ENCODE measurements at places on chromosomes 7 and 10. TPM values are rescaled to one million over a fixed set of nuclear protein-coding genes. Genes with fewer than 3 reads are reported as not detected.

GRCh38 chr7:130298544-130299326, 5.8 kb downstream of the CPA4 start:
- no peak for DNase-seq

DNA sequence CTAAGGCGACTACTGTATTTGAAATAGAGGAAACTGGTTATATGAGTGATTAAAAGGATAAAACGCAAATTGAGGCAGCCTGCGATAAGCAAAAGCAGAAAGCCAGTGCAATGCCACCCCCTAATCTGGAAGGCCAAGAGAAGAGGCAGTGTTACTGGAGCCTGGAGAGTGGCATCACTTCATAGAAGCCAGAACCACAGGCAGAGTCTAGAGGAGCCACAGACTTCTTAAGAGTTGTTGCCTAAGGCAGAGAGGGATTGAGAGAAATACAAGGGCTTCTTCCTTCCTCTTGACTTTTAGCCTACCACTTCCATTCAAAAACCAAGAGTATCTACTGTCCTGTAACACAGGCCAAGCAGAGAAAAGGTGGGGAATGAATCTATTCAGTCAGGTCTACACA, 94.9 kb upstream of the SKAP2 start:
- DNase-seq: no peak

GRCh38 chr10:131175891-131176290, 135.6 kb downstream of the TCERG1L start:
- no peak for DNase-seq

DNA sequence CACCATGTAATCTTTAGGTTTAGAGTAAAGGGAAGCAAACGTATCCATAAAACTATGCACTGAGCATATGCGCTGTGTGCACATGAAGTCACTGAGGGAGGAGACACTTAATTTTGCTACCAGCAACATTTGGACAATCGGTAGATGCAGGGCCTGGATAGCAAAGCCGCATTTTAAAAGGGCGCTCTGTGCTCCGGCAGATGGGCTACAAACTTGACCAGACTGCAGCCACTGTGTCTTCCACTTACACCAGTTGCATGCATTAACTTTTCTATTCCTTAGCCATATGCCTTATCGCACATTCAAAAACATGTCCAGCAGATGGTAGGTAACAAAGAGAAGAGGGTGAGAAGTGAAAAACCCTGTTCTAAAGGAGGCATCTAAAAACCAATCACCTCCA, 18.3 kb downstream of the FAM171A1 start:
- DNase-seq: no peak

DNA sequence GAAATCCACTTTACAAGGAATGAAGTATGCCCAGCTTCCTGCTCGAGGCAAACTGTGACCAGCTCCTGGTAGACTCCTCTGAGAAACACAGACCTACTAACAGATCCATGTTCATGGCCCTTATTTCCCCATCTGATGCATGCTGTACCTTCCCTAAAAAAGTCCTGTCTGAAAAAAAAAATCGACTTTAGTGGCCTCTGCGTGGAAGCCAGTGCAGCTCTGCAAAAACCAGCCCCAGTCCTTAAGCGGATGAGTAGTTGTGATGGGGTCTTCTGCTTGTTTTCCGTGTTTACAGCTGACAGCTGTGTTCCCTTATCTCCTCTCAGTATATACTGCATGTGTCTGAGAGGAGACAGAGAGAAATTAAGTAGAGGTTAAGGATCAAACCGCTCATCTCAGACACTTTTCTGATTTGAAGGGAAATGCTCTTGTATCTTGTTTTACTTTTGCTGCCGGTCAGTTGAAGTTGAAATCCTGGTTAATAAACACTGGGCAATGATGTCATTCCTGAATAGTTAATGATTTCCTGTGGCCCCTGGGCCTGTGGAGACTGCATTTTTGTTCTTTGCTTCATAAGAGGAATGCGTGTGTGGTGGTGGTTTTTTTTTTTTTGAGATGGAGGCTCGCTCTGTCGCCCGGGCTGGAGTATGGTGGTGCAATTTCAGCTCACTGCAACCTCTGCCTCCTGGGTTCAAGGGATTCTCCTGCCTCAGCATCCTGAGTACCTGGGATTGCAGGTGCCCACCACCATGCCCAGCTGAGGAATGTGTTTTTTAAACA, 67.6 kb downstream of the DOCK1 start:
- no peak for DNase-seq

DNA sequence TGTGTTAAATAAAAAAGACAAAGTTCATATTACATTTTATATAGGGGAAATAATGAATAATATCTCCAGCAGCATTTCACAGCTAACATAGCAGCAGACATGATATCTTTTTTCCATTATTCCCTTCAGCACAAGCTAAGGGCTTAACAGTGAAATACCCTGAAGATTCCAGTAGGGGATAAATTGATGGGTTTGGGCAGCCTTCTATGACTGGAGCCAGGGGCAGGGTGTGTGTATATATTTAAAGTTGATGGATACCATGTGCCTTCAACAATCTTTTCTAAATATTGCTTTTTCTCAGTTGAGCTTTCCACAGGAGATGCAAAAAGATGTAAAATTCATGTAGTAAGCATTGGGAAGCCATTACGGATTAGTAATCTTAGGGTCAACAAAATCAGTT, 151.2 kb downstream of the MAGI2 start:
- DNase-seq: no peak

DNA sequence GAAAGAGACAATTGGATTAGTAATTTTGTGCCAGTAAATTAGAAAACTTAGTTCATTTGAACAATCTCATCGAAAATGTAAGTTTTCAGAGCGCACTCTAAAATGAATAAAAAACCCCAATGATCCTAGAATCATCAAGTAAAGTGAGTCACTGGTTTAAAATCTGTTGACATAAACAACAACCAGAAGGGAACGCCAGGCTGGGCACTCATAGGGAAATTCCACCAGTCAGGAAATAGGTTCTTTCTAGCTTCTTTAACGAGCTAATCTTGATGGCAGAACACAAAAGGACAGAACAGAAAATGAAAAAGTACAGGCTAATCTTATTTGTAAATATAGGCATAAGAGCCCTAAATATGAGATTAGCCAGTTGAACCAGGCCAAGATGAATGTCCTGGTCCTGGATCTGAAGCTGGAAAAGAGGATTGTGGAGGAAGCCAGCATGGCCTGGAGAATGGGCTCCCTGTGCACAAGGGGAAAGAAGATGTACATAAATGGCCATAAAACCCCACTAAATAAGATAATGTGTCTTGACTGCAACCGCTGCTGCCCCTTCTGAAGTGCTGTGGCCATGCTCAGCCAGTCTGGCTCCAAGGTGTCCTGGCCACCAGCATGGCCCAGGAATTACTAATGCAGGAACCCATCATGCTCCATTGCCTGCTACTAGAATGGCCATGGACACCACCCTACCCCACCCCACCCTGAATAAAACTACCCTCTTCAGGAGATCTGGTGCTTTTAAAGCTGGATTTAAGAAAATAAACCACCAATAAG, 114.0 kb downstream of the WDFY4 start:
- DNase-seq: no peak

MKX gene
- total RNA-seq: 0.92 TPM

CNNM1 gene
- 0.57 TPM for total RNA-seq

GPRIN2 gene
- 17.8 TPM for total RNA-seq

GFRA1 gene
- total RNA-seq: 2.0 TPM

Measured in H1 (cell line).